ENCODE measurements at places on chromosomes 6 and 20.
A peak's percentile ranks its signal among the peaks of the same experiment; 100 is the strongest.

- DNase-seq = no peak
Observed at GRCh38 chr20:21840991-21841390, 135.5 kb downstream of the PAX1 start.

DNA sequence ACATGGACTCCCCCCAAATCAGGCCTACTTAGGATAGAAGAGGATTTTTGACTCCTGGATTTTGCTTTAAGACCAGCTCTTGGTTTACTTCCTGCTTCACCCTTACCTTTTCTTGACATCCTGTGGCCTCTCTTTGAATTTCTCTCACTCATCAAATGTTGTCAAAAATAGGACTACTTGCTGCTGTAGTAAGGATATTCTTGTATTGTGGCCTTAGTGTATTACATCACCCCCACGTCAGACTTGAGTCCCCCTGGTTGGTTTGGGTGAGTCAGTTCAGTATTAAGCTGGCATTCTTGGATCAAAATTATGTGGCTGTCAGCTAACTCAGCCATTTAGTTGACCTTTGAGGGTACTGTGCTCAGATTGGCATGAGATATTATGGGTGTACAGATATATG is 1.1 kb downstream of the TPX2 start:
- no peak for DNase-seq

DNA sequence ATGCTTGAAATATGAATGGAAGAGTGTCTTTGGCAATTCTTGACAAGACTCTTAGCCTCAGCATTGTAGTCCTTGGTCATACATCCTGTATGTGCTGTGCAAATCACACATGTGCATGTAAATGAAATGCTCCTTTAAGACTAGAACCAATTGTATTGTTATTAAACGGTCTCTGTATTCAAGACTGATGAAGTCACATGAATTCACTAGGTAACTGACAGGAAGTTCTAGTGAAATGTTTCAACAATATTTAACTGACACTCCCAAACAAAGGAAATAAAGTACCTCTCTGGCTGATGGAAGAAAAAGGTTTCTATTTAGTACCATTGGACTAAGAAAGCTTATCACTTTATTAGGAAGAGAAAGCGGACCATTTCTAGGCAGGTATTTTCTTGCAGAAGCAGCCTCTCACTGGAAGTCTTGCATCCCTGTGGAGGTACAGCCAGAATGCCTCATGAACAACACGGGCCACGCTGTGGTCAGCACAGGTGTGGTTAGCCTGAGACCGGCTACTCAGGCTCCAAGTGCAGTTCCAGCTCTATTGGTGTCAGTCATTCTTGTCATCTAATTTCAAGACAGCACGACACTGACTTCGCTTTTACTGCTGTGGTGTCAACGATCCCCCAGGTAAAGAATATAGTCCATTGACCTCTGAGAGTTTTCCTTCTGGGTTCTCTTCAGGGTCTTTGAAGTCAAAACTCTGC is 17.3 kb downstream of the PPP1R3G start:
- no peak for DNase-seq

DNA sequence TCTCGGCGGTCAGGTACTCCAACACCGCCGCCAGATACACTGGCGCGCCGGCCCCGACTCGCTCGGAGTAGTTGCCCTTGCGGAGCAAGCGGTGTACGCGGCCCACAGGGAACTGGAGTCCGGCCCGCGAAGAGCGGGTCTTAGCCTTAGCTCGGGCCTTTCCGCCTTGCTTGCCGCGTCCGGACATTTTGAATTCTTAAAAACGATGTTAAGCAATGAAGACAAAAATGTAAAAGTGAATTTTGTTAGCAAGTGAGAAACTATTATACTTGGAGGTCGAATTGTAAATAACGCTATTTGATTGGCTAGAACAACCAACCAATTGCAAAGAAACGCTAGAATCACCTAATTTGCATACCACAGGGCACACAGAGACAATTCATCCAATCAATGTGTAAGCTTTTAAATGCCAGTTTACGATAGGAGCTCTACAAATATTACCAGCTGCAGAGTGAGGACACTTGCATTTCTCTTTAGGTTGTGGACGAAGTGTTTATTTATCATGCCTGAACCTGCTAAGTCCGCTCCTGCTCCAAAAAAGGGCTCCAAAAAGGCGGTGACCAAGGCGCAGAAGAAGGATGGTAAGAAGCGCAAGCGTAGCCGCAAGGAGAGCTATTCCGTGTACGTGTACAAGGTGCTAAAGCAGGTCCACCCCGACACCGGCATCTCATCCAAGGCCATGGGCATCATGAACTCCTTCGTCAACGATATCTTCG is 112.0 kb downstream of the HFE start:
- peak; percentile 55 for DNase-seq

DNA sequence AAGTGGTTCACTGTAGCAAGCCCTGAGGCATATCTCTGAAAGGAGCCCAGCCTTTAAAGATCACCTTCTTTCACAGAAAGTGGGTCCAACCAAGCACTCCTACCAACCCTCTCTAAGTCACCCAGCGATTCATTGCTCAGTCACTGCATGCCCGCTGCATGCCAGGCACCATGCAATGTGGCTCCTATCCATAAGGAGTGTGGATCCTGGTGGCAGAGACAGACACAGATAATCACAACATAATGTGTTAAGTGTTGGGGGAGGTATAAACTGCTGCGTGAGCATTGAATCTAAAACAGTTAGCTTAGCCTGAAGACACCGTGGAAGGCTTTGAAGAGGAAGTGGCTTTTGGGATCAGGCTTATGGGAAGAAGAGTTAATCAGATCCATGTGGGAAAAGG is 659.5 kb downstream of the PTPRT start:
- no peak for DNase-seq

DNA sequence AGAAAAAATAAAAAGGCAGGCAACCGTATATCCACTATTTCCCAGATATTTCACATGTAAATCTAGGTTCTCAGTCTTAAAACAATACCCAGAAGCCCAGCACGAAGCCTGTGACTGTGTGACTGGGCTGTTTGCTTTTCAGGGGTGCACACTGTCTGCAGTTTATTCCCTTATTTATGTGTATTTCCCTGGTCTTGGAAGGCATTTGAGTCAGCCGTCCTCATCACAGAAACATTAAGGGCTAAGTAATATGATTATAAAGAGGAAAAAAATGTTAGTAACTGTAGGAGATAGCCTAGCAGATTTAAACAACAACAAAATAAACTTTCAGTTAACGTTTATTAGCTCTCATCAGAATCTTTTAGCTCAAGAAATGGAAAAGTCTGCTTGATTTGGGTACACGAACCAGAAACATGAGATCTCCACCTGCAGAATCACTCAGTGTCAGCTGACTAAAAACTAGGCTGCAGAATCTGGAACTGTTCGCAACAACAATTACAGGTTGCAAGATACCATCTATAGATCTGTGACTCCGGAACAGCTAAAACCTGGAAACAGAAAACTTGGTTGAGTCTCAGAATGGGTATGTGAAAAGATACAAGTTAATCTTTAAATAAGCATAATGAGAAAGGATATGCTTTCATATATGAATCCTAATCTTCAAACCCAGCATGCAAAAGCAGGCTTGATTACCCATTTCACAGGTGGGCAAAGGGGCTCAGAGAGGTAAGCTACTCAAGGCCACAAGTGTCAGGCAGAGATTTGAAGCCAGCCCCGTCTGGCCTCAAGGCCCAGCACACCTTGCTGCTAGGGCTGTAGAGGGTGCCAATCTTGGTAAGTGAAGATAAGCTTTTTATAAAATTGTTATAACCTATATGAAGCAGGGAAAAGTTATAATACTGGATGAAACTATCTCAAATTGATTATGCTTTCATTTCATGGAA is 21.1 kb downstream of the GCLC start:
- no peak for DNase-seq

DNA sequence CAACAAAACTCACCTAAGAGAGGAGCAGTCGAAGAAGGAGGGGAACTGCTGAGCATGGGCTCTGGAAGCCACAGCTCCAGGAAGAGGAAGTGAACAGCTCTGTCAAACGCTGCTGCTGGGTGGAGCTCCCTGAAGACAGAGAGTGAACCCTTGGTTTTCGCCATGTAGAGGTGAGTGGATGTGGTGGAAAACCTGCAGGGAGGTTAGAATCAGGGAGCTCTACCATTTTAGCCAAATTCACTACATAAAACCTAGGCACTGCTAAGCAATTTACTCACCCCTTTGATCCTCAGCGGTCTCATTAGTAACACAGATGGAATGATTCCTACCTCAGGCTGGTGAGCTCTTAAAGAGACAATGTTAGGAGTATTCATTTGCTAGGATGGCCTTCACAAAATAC is 19.4 kb upstream of the TFAP2A start:
- DNase-seq = no peak

DNA sequence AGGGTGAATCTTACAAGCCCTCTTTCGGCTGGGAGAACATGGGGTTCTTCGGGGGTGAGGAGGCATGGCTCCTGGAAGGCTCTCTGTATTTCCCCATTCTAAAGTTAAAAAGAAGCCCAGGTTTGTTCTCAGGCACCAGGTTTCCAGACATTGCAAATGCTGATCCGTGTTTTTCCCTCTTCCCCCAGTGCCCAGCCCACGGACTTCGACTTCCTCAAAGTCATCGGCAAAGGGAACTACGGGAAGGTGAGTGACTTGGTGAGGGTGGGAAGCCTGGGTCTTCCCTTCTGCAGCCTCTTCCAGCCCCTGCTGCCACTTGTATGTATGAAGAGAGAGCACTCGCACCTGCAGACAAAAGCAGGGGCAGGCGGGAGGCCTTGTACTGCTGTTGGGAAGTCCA is 8.7 kb downstream of the SGK2 start:
- DNase-seq = no peak

DNA sequence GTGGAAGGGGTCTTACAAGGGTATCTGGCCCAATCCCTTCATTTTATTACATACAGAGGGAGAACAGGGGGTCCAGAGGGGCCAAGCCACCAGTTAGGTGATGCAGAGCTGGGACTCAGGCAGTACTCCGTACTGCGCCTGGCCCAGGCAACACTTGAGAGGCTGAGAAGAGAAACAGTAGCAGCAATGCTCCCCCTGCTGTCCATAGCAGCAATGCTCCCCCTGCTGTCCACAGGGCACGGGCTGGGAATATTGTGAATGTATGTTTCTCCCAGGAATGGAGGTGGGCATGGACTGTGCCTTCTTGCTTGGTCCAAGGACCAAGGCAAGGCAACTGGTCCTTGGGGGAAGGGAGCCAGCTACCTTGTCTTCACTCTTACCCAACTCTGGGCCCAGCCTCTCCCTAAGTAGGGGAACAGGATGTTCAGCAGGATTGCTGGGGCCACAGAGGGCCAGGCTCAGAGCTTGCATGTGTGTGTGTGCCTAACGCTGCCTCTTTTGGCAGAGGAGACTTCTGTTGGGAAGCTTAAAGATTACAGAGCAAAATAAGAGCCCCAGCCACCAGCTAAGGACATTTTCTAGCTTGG is 14.8 kb upstream of the FAM83C start:
- no peak for DNase-seq

GRCh38 chr20:18031050-18031449 is 26.7 kb downstream of the OVOL2 start:
- DNase-seq = no peak

DNA sequence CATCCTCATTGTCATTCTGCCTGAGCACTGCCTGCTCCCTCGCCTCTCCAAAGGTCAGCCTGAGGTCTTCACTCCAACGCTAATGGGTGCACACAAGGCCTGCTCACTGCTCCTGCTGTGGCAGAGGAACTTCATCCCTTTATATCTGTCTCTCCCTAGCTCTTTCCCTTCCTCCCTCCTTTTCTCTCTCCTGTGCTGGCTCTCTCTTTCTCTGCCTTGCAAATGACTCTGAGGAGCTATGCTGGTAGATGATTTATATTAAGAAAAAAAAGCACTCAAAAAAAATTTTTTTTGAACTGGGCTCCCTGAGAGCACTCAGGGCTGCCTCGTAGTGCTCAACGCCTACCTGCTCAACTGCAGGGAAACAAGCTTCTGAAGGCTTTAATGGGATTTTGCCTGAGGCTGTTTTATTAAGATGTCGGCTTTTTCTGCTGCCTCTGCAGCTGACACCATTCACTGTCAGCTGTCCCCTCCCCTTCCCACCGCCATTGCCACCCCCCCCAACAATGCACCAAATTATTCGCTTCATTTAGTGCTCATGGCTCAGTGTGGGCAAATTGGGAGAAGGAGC is 137.7 kb upstream of the DEFB112 start:
- no peak for DNase-seq

DNA sequence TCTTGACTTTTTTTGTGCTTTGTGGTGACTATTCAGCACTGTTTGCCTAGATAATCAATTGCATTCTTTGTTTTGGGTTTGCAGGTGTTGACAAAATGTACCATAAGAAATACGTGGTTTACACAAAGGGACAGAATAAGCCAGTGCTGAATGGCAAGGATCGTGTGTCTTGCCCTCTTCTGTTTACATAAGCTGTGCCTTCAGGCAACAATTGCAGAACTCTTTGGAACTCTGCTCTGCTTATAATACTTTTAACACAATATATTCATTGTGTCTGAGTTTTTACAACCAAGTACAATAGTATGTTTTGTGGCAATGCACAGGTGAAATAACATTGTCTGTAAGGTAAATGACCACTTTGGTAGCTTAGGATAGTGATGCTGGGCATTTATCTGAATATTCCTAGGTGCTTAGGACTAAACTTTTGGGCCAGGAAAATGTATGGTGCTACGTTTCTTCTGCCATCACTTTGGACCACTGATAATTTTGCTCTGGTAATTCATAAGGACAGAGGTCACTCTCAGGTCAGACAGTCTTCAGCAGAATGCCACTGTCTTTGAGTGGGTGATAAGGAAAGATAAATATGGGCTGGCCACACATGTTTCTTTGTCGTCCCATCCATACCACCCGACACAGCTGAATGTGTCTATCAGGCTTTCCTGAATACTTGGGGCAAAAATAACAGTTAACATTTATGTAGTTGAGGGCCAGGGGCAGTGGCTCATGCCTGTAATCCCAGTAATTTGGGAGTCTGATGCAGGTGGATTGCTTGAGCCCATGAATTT is 344.6 kb upstream of the IMPG1 start:
- DNase-seq = no peak

GRCh38 chr6:14919038-14919670 is 326.7 kb upstream of the JARID2 start:
- no peak for DNase-seq

DNA sequence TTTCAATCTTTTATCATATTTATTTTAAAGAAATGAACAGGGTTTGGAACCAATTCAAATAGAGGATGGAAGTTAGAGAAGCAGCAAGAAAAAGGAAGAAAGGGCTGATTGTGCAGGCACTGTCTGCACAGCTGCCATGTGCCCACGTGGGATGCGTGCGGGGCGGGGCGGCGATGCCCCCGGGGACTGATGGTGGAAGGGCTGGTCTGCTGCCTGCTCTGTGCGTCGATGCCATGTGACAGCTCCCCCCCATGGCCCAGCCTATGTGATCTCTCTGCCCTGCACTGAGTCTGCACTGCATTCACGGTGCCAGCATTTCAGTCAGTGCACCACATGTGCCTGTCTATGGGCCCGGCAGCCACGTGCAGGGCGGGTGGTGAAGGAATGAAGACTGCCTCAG is 96.4 kb downstream of the IRF4 start:
- DNase-seq = no peak

DNA sequence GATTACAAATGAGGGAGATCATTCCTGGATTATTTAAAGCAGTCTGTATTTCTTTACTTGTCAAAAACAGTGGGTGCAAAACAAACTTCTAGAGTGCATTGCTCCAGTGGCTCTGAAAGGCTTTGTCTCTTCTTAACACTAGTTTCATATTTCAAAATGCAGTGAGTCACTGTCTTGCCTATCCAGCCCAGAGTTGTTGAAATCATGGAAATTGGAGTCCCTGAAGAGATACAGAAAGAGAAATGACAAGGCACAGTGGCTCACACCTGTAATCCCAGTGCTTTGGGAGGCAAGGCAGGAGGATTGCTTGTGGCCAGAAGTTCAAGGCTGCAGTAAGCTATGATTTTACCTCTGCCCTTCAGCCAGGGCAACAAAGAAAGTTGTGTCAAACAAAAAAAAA is 11.3 kb downstream of the SLC2A12 start:
- DNase-seq = no peak
